ENCODE measurements at places on chromosomes 6 and 20.
A peak's percentile ranks its signal among the peaks of the same experiment; 100 is the strongest.

DNA sequence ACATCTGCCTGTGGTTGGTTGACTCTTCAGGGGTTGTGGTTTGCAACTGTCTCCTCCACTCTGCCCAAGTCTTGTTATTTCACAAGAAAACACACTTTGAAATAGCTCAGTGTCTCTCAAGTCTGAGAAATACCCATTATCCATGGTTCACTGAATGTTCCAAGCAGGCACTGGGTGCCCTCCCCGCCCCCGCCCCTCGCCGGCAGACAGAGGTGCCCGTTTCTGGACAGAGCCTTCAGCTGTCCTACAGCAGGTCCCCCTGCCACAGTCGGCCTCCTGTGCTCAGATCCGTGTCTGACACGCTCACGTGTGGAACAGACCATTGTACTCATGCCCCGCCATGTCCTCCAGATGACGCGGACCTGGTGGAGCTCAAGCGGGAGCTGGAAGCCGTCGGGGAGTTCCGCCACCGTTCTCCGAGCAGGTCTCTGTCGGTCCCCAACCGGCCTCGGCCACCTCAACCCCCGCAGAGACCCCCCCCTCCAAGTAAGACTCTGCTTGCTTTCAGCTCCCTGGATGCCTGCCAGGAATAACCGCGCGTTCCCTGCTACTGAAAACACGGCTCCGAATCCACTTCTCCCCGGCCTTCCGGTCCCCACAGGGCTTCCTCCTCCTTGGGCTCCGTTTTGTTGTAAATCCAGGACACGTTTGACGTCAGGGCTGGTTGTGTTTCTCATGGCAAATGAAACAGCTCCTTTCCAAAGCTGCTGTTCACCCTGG is 81.4 kb downstream of the SERAC1 start:
- DNase-seq: no peak

DNA sequence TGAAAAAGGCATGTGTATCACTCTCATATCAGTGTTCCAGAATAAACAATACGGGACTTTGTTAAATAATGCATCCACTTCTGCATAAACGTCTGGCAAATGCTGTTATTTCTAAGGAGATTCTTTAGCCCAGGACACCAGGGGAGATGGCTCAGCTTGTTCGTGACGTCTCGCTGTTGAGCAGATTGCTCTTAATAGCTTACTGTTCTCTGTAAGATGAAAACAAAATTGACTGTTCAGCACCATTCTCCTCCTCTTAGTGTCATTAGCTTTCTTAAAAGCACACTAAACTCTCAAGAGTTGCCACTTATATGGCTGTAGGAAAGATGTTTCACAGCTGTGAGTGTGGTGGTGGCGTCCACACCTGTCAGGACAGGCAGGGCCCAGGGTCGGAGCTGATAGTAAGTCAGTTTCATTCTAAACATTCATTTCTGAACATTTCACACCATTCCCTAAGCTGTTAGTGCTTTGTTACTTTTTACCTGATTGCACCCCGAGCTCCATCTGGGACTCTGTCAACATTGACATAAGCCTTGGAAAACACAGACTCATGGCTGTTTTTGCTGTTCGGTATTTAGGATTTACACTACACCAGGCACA is 132.1 kb downstream of the ZDHHC14 start:
- DNase-seq: no peak

GRCh38 chr6:14316651-14317386 is 199.2 kb downstream of the CD83 start:
- DNase-seq: no peak

- no peak for DNase-seq
Observed at GRCh38 chr20:8912096-8912495, 156.8 kb upstream of the PLCB4 start.

- no peak for DNase-seq
Observed at GRCh38 chr6:137878486-137879285, 11.6 kb downstream of the TNFAIP3 start.

DNA sequence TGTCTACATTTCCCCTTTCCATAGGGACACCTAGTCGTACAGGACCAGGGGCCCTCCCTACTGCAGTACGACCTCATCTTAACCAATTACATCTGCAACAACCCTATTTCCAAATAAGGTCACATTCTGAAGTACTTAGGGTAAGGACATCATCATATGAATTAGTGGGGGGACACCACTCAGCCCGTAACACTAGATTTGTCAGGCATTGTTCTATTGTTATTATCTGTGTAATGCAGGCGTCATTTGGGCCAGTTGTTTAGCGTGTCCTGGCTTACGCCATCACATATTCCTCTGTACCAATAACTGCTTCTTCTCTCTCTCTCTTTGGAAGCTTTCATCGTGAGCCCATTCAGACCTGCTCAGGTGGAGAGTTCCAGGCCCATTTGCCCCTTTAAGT is 89.3 kb downstream of the CAP2 start:
- no peak for DNase-seq

GRCh38 chr20:10332656-10333415 is 101.2 kb downstream of the MKKS start:
- DNase-seq: peak; percentile 55

DNA sequence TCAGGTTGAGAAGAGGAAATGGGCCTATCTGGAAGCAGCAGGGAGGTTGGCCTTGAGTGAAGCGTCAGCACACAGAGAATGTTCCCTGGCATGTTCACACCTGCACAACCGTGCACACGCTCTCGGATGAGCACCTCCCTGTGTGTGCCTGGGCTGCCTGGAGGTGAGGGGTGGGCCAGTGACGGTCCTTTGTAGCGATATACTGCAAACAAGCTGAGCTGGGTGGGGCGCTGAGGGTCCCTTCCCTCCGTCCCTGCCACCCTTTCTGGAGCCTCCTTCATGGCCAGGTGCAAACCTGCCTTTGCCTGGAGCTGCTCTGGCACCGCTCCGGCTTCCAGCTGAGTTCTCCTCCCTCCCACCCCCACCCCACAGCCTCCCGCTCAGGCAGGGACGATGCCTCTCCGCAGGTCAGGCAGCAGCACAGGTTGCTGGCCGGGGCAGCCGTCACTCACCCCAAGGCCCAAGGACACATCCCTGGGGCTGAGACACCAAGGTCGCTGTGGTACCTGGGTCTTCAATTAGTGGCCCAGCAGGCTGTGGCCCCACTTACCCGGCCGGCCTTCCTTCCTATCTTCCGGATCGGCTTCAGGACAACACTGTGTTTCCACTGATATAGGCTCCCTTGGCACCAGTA is 111.6 kb downstream of the ERMARD start:
- DNase-seq: no peak

DNA sequence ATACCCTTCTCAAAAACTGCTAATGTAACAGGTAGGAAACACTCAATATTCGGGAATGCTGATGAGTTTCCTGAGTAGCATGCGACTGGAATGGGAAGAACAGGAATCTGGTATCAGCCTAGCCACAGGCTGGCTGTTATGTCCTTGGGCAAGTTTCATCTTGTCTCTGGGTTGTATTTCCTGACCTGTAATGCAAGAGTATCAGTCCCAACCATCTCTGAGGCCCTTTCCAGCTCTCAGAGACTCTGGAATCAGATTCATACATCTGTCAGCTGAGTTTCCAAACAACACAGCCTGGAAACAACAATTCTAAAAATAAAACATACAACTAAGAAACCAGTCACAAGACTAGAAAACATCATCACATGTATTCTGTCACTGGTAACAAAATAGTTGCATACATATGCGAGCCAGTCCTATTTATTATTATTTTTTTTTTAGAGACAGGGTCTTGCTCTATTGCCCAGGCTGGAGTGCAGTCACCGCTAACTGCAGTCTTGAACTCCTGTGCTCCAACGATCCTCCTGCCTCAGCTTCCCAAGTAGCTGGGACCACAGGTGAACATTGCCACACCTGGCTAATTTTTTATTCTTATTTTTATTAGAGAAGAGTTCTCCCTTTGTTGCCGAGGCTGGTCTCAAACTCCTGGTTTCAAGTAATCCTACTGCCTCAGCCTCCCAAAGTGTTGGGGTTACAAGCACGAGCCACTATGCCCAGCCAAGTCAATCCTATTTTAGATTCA is 16.7 kb upstream of the TFAP2A start:
- no peak for DNase-seq

DNA sequence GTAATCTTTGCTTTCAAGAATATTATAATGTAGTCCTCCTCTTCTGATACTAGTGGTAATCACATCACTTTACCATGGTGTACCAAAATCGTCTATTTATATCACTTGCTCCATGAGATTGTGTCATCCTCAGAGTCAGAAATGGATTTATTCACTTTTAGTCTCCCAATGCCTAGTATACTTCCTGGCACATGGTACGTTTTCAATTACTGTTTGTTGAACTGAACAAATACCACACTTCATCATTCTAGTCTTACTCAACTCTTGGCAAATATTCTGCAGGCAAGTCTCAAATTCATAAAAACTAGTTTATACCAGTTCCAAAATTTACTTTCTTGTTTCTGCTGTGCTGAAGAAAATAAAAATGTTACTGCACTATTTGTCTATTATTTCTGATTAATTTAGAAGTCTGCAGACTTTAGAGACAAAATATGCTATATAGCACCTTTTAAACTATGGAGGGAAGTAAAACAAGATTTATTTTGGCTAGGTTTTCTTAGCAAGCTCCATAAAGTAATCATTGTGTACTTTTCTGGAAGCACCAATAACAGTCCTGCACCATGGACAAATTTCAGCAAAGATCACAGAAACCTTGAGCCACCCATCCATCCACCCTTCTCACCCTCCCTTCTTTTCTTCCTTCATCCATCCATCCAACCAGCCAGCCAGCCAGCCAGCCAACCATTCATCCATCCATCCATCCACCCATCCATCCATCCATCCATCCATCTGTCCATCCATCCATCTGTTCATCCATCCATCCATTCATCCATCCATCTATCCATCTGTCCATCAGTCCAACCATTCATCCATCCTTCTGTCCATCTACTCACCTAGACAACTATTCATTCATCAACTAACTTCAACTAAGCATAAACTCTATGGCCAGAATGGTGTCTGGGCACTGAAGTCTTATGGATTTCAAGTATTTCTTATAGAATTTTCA is 102.1 kb upstream of the STMND1 start:
- peak; percentile 47 for DNase-seq

GRCh38 chr6:30122515-30122914 is 9.6 kb upstream of the TRIM31 start:
- no peak for DNase-seq

DNA sequence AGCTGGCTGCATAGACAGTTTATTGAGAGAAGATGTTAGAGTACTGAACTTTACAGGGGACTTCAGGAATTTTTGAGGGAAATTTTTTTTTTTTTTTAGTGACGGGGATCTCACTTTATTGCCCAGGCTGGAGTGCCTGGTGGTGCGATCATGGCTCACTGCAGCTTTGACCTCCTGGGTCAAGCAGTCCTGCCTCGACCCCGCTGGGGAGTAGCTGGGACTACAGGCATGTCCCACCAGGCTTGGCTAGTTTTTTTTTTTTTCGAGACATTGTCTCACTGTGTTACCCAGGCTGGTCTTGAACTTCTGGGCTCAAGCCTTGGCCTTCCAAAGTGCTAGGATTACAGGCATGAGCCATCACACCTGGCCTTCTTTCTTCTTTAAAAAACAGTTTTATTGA is 10.8 kb upstream of the EFCAB8 start:
- no peak for DNase-seq

- no peak for DNase-seq
Observed at GRCh38 chr20:38452880-38453624, 17.9 kb upstream of the SNHG17 start.

GRCh38 chr6:83285917-83286316 is 92.8 kb downstream of the RWDD2A start:
- DNase-seq: no peak

GRCh38 chr6:26233649-26234420 is 131.2 kb upstream of the BTN3A2 start:
- DNase-seq: no peak

GRCh38 chr6:165266621-165267020 is 42.8 kb downstream of the C6orf118 start:
- DNase-seq: no peak

DNA sequence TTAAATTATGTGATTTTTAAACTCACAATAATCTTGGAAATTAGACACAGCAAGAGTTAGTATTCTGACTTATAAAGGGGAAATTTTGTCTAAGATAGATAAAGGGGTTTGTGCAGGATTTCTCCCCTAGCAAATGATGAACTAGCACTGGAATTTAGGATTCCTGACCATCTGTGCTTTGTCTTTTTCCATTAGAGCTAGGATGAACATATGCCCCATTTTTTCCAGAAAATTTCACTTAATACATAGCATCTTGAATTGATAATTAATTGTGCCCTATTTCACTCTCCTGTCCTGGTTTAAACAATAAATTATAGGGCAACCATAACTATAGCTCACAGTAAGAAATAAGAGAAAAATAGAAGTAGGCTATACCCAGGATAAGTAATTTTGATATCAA is 601.0 kb downstream of the GRIK2 start:
- no peak for DNase-seq

DNA sequence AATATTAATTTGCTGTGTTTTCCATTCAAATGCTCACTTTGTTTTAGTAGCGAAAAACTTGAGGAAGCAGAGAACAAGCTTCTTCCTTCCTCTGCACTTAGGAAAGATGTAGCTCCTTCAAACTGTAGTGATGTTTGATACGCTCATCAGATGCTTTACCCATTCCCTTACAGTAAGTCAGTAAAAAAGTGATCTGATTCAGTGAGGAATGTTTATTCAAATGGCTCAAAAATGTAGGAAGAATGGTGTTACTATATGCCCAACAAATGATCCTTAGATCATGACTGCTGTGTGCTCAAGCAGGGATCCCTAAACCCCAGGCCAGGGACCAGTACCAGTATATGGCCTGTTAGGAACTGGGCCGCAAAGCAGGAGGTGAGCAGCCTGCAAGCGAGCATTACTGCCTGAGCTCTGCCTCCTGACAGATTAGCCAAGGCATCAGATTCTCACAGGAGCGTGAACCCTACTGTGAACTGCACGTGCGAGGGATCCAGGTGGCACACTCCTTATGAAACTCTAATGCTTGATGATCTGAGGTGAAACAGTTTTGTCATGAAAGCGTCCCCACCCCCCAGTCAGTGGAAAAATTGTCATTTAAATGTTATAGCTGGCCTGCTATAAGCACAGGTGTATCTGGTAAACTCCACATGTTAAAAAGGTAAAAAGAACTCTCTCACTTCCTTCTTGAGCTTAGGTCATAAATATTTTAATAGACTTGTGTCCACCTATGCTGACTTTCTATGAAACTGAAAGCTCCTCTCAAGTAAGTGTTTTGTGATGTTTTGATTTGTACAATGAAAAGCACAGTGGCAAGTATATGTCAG is 187.2 kb downstream of the FOXC1 start:
- DNase-seq: no peak

DNA sequence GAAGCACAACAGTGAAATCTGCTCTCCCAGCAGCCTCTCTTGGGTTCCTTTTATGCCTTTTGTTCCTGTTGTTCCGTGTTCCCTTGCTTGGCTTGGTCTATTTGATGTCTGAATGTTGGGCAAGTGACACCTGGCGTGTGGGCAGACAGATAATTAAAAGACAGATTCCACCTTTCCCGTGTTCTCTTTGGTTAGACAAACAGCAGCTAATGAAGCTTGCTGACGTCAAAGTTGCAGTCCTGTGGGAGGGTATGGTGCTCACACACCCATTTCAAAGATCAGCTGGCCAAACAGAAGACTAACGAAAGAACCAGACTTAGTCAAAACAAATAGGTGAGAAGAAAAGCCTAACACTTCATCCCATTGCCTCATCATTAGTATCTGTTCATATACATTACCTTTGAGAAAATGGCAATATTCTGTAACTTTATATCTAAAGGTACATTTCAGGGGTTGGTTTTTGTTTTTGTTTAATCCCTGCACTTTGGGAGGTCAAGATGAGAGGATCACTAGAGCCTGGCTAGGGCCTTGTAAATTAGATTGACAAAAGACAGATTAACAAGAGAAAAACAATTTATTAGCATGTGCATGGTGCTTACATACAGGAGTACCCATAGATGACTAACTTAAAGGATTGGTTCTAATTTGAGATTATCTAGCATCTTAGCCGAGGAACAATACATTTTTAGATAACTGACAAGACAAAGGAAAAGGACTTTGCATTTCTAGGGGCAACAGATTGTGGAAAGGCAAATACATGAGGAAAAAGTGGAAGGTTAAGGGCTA is 48.9 kb upstream of the TNFRSF21 start:
- no peak for DNase-seq
